Naive thymus-derived CD8-positive, alpha-beta T cell (primary cell): ENCODE measurements at places on chromosomes 4 and X. TPM values are rescaled to one million over a fixed set of nuclear protein-coding genes. Genes with fewer than 3 reads are reported as not detected.

Gene GSX2
- not detected for polyA plus RNA-seq

Gene SRPX
- polyA plus RNA-seq = not detected

Gene SERPINA7
- not detected for polyA plus RNA-seq

Gene PCDH19
- polyA plus RNA-seq = not detected

- no peak for DNase-seq
Measured at GRCh38 chr4:127217586-127218229, 415.0 kb upstream of the INTU start.

DNA sequence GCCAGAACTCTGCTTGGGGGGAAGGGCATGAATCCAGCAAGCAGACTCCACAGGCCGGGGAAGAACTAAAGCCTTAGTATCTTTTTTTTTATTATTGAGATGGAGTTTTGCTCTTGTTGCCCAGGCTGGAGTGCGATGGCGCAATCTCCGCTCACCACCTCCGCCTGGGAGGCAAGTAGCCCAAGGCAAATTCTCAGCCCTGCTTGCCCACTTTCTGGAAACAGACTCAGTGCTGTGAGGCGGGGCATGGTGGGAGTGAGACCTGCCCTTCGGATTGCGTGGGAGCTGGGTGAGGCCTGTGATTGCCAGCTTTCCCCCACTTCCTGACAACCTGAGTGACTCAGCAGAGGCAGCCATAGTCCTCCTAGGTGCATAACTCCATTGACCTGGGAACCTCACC lies 348.8 kb downstream of the GASK1B start:
- DNase-seq = no peak

DNA sequence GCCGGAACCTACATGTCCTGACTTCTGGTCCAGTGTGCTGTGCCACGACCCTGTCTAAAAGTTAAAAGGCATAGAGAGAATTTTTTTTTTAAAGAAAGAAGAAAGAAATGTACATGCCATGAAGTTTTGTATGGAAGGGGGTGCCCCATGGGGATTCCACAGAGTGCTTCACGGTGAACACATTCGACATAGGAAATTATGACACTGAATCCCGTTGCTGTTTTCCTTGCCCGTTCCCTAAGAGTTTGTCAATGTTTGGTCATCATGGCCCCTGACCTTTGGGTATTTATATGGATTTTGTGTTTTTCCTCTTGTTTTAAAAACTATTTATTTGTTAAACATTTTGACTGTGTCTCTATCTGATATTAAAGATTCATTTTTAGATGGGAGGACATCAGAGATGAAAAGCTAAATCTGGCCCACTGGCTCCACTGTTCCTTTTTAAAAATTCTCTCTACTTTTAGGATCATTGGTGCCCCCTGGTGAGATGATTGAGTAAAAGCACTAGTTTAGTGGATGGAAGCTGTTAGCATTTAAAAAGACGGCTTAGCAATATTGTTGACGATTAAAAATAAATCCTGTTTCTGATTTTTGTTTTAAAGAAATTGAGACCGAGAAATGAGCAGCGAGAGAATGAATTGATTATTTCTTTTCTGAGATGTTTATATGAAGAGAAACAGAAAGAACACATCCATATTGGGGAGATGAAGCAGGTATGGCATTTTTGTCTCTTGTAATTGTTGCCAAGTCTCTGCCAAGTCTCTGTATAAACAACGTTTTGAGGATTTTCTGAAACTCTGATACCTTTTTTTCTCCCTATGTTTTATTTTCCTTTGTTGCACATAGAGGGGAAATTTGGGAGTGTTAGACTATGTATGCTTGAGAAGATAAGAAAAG lies 75.0 kb downstream of the PTTG2 start:
- no peak for DNase-seq

GRCh38 chr4:5477613-5478012 lies 230.7 kb downstream of the EVC2 start:
- DNase-seq = no peak

- DNase-seq = no peak
Measured at GRCh38 chr4:88137112-88137511, 21.3 kb downstream of the ABCG2 start.

DNA sequence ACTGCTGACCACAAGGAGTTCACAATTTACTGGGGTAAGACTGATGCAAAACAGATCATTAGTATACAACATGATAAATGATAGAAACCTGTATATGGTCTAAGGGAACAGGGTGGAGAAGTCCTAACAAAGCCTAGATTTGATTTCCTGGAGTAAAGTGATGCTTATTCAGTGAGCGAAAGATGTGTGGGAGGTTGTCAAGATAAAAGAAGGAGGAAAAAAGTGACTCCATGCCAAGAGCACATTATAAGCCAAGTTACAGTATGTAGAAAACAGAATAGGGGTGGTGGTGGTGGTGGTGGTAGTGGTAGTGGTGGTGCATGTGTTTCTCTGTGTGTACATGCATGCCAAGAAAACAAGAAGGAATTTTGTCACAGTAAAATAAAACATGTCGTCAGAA lies 325.2 kb downstream of the MAPK10 start:
- DNase-seq = no peak

DNA sequence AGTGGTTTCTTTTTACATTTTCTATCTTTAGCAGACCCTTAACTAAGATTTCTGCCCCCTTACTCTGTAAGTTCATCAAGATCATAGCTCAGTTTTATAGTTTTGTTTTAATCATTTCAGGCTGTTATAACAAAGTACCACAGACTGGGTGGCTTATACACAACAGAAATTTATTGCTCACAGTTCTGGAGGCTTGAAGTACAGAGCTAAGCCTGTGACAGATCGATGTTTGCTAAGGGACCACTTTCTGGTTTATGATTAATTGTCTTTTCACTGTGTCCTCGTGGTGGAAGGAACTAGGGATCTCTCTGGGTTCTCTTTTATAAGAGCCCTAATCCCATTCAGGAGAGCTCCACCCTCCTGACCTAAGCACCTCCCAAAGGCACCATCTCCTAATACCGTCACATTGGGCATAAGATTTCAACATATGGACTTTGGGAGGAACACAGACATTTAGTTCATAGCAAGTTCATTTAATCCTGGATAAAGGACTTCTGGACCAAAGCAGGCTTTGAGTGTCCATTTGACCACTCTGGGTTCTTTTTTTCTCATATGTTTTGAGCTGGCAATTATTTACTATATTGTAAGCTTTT lies 137.0 kb upstream of the IL15 start:
- DNase-seq = no peak

DNA sequence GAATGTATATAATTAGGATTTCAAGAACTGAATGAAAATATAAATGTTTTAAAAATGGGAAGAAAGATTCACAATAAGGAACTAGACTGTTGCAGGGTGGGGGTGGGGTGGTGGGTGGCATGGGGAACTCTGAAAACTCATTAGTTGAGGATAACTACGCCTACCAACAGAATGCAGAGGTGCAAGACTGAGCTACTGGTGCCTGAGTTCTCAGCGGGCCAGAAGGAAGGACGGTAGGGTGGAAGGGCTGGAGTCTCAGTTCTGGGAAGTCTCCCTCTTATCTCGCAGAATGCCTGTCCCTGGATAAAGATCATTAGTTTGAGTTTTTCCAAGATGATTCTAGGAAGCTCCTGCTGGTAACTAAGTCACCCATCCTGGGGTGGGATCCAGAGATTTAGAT lies 1.3 kb upstream of the SOD3 start:
- DNase-seq = no peak

DNA sequence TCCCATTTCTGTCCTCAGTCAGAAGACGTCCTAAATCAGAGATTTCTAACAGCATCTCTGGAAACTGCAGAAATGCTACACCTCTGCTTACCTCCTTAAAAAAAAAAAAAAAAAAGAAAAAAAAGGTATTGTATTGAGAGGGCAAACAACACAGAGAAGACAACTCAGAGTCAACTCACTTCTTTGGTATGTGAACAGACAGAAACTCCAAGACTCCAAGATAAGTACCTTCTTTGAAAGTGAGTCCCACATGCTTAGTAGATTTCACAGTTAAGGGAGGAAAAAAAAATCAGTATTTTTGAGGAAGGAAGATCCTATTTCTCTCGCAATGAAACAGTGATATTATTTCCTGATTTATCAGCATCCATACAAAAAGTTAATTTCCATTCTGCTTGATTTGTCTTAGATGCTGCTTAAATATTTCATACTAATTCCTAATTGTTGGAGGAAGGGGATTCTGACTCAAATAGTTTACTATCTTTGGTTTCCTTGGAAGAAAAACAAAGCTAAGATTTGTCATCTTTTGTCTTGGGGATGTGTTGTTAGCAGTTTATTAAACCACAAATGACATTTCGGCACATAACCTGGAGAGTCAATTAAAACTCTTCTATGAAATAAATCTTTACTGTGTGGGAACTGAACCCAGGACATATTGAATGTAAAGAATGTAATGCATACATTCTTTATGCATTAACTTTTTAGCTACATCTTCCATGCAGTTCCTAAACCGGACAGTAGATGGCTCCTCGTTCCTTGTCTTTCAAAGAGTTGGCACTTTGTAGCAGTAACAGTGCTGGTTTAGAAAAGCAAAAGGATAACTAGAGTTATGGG lies 4.7 kb downstream of the RASGEF1B start:
- peak; percentile 66 for DNase-seq

GRCh38 chr4:99683895-99684294 lies 26.3 kb upstream of the C4orf54 start:
- DNase-seq = no peak
